Chondrocyte (in vitro differentiated cells): ENCODE measurements at places on chromosomes 2 and 18. TPM values are rescaled to one million over a fixed set of nuclear protein-coding genes. Genes with fewer than 3 reads are reported as not detected.

- no peak for DNase-seq
Observed at GRCh38 chr2:96898641-96899412, 28.9 kb upstream of the SEMA4C start.

DNA sequence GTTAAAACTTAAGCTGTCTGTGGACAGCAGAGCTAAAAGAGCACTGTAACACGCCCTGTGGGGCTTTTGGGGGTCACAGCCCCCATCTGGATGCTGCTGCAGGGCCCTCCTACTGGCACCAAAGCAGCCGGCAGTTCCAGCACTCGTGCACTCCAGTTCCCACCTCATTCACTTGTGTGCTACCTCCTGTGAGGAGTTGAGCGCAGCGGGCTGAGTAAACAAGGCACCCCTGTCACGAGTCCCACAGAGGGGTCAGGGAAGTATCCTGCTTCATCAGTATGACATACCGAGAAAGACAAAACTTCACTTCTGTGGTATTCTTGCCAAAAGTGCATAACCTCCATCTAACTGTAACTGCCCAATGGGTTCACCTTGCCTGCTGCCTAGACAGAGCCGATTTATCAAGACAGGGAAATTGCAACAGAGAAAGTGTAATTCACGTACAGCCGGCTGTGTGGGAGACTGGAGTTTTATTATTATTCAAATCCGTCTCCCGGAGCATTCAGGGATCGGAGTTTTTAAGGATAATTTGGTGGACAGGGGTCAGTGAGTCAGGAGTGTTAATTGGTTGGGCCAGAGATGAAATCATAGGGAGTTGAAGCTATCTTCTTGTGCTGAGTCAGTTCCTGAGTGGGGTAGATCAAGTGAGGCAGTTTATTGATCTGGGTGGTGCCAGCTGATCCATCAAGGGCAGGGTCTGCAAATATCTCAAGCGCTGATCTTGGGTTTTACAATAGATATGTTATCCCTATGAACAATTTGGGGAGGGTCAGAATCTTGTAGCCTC is 41.6 kb downstream of the TMEM17 start:
- no peak for DNase-seq

The SCG2 gene
- total RNA-seq = 48.4 to 82.1 TPM (median 81.6 TPM) in 3 replicates

The SLC14A1 gene
- total RNA-seq = 0.25 TPM in 1 of 3 replicates, not detected in the others

GRCh38 chr2:145677371-145677770 is 1157.5 kb upstream of the ZEB2 start:
- DNase-seq = no peak

The REG3G gene
- total RNA-seq = not detected in 3 replicates
